Stimulated activated CD4-positive, alpha-beta T cell treated with anti-CD3 and anti-CD28 coated beads, Interleukin-2, amount 100 ng/mL, for 4 hours (primary cell): ENCODE measurements at places on chromosomes 16 and 17.

DNA sequence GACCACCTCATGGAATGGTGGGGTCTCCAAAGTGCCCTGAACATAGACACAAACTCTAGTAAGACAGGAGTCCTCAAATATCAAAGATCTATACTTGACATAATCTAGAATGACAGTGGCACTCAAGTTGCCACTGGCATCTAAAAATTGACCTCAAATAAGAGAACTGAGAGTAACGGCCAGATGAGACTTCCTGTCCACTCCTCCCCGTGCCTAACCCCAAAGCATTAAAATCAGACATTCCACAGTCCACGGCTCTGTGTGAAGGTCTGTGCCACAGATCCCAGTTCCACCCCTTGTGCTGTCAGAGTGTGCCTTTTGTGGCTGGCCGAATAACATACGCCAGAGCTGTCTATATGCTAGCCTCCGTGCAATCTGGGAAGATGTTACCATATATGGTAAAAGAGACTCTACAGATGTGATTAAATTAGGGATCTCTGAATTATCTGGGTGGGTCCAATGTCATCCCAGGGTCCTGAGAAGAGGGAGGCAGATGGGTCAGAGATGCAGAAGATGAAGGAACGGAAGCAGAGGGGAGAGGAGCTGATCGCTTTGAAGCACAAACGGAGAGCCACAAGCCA, 21.0 kb upstream of the EVPL start:
- no peak for DNase-seq

DNA sequence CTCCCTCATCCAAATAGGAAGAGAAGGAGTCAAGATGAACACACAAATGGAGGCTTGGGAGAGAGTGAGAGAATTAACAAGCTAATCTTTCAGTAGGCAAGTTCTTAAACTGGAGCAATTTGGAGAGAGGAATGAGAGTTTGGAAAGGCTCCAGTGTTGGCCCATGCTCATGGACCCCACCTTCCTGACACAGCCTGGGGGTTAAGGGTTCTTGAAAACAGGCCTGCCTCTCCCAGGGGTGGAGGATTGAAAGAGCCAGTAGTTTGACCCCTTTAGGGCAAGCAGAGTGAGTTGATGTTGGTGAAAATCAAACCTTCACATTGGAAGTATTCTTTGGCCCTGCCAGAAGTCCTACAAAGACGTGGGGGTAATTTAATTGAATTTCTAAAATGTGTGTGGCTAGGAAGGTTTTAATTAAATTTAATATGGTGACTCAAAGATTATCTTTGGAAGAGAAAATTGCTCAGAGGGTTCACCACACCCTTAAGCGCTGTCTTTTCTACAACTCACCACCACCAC, 5.8 kb downstream of the HOXB3 start:
- DNase-seq = no peak

GRCh38 chr17:60416368-60416925, 5.8 kb upstream of the CHCT1 start:
- no peak for DNase-seq

DNA sequence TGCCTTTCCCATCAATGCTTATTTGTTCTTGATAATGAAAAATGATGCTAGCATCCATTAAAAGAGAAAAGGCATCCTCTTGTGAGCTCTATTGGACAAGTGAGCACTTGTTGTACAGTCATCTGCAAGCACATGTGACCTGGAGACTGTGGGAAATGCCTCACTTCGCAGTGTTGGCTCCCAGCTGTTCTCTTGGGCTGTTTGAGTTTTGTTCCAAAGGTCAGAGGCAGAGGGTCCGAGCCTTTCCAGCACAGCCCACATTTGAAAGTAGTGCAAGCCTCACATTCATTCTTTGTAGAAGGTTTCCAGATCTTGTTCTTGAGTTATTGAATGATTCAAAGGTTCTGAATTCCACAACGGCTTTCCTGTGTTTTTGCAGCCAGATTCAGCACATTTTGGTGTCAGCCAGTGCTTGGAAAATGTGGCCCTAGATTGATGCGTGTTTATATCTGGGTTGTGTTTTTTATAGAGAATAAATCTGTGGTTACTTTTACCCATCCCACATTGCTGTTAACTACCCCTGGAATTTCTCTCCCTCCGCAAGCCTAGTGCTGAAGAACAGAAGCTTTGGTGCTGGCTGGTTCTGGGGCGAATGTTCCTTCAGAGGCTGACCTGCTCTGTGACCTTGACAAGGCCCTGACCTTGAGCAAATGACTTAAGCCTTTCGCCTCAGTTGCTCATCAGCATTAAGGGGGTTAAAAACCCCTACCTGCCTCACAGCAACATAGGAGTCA, 49.8 kb downstream of the CDH1 start:
- no peak for DNase-seq

DNA sequence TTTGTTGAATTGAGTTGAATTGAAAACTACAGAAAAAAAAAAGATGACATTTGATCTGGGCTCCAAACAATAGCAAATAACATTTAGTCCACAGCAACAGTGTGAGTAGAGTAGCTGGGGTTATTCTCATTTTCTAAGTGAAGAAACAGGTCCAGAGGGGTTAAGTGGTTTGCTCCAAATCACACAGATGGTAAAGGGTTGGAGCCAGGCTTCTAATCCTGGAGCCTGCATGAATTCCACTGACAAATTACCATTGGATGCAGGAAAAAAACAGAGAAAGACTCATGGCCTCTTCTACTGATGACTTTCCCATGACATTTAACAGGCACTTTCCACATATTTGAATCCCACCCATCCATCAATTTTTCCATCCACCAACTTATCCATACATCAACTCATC, 182.4 kb downstream of the HS3ST4 start:
- DNase-seq = no peak

DNA sequence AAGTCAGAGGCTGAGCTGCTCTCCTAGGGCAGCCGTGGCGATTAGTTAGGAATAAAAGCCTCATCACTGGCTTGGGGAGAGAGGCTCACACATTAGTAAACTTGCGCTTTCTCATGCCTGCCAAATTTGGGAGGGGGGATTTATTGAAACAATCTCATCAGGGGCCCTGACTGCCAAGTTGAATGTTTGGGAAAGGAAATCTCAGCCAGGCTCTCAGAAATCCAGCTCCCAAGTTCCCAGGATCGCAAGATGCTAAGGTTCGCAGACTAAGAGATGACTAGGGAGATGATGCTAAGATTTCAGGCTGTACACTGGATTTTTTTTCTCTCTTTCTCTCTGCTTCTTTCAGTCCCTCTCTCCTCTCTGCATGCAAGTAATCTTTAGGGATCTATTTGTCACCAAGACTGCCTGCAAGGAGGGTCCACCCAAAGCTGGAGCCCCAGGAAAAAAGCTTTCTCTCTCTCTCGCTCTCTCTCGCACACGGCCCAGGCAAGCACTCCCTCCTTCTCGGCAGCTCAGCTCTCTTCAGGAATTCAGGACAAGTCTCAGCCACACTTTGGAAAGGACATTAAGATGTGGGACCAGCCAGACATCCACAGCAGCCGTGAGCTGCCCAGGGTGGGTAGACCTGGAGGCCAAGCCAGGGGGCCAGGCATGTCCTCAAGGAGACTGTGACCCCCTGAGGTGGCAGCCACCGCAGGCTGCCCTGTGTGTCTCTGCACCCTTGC, 1.4 kb downstream of the GPR139 start:
- DNase-seq = no peak

DNA sequence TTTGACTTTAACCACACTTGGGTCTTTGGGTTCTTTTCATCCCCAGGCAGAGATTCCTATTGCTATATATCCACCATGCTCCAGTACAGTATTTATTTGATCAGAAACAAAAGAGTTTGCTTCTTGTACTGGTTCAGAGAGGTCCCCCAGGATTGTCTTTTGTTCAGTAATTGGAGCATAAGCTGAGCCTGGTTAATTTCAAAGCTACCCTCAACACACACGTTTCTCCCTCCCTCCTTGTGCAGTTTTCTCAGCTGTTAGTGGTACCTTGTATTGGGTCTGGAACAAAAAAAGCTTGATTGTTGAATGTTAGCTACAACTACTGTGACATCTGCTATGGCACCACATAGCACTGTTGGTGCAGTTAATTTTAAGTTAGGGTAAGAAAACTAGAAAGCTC, 50.0 kb downstream of the NUP93 start:
- DNase-seq = no peak

DNA sequence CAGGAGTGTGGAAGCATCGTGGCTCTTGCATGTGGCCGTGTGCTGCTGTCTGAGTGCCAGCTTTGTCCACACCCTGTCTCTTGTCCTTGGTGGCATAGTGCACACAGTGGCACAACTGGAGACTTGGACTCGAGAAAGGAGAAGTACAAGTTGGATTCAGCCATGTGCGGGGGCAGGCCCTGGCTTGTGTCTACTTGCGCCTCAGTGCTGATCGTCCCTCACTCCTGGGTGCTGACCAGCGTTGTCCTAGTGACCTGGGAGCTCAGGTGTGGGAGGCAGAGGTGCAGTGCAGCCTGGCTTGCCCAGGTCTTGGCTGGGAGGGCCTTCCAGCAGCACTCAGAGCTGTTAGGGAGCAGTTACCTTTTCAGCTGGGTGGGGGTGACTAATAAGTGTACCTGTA, 20.6 kb downstream of the MPRIP start:
- DNase-seq = no peak

- no peak for DNase-seq
These were observed 84.4 kb downstream of the RPGRIP1L start for GRCh38 chr16:53619235-53619634.

GRCh38 chr17:45791935-45792334, 7.8 kb downstream of the CRHR1 start:
- no peak for DNase-seq

DNA sequence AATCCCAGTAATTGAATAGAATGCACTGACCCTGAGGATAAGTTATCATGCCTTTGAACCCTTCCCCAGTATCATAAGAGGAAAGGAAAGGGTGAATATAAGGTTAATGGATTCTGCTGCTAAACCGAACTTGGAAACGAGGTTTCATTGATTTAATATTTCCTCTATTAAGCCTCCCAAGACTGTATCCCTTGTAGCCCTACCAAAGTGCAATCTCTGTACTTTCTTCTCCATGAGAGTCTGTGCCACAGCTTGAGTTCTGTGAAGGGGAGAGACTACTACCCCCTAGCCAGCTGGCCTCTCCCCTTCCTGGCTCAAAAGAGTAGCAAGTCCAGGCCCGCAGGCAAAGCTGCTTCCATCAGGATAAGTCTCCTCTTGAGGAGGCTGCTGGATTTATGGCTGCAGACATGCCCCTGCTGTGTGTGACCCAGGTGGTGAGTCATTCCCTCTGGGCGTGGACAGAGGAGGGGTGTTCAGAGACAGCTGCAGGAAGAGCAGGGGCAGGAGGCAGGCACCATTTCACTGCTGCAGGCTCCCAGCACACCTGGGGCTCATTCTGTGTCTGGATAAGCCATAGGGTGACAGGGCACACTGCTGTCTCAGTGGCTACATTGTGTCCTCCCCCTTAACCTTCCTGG, 58.4 kb downstream of the TOM1L2 start:
- peak; percentile 2 for DNase-seq

GRCh38 chr16:47627085-47627639, 166.0 kb downstream of the PHKB start:
- DNase-seq = no peak

DNA sequence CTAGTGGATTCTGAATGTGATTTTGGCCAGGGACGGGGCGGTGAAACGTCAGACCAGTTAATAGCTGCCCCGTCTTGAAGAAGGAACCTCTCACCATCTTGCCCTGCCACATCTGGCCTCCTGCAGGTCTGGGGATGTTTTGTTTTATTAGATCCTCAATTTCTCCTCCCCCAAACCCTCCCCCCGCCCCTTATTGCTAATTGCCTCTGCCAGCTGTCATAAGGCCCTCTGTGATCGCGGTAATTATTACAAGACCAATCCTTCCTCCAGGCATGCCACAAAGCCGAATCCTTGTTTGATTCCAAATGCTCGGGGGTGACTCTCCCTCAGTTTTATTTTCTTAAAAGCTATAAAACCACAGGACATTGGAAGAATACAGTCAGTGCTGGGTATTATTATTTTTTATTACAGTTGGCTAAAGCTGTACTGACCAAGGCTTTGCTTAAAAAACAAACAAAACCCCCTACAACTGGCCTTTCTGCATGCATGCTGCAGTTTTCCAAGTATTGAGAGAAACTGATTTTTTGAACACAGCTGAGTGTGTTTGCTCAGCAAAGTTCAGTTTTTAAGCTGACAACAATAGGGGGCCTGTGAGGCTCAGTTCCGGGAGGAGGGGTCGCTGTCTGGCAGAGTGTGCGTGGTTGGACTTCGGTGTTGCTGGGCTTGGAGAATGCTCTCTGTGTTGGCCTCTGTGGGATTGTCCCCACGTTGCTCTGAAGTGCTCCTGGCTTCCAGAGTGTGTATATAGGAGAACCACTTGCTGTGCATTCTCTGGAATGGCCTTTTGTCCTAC, 1.7 kb downstream of the KSR1 start:
- DNase-seq = no peak

DNA sequence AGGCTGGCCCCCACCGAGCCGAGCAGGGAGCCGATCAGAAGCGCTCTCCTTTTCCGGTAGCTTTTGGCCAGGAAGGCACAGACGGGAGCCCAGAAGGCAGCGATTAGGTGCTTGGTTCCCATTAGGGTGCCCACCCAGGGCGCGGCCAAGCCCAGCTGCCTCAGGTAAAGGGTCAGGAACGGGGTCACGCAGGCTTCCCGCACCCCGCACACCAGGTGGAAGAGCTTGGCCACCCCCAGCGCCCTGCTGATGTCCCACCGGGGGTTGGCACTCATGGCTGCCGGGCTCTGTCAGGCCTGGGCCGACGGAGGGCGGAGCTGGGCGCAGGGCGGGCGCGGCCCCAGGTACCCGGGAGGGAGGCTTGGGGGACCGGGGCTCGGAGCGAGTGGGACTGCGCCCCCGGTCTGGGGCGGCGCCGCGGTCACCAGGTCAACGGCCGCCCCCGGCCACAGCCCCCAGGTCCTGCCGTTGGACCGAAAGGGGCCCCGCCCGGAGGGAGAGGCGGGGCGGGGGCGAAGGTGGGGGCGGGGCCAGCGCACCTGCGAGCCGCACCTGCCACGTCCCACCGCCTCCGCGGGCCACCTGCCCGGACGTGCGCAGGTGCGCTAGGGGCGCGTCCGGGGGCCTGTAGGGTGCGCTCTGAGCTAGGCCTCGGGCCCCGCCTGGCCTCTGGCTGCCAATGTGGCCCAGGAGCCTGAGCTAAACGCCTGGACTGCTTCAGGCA, at the start of gene MFSD6L:
Gene MFSD6L (minus strand): TSS at position 520 of the 724 bp plus-strand sequence. CDS start 245 bp downstream, at position 275.
- no peak for DNase-seq
